CD4-positive, alpha-beta T cell treated with Interleukin-6 at 100 ng/mL for 8 hours (primary cell): ENCODE measurements at places on chromosomes 4 and X.

- DNase-seq: no peak
These were observed 389.1 kb downstream of the NKX6-1 start for GRCh38 chr4:84110040-84110439.

DNA sequence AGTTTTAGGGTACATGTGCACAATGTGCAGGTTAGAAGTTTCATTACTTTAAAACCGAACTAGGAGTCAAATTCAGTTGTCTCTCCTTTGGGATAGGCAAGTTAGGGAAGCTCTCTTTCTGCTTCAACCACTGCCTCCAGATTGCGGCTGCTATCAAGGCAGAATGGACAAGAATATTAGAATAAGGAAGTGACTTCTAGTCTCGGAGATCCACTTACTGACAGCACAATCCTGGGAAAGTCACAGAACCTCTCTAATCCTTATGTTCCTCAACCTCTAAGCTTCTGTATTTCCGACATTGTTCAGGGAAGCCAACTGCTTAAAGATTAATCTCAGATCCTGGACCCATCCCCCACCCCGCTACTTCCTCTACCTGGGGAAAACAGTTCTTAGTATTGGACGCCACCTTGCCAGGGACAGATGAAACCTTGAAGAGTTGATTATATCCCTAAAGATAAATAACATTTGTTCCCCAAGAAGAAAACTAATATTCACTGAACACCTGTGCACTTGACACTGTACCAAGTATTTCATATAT, 2.1 kb downstream of the NUP62CL start:
- DNase-seq: no peak

DNA sequence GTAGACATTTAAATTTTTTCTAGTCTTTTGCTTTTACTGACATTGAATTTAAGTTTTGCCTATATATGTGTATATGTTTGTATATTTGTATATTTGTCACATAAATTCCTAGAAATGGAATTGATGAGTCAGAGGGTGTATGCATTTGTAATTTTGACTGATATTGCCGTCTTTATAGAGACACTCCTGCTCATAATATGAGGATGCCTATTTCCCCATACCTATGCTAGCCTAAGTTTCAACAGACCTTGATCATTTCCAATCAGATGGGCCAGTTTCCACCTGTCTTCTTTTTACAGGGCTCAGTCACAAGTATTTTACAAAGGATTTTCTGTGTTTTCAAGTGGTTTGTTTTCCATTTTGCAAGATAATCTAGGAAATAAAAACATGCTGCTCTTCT, 10.8 kb downstream of the PDLIM5 start:
- no peak for DNase-seq

DNA sequence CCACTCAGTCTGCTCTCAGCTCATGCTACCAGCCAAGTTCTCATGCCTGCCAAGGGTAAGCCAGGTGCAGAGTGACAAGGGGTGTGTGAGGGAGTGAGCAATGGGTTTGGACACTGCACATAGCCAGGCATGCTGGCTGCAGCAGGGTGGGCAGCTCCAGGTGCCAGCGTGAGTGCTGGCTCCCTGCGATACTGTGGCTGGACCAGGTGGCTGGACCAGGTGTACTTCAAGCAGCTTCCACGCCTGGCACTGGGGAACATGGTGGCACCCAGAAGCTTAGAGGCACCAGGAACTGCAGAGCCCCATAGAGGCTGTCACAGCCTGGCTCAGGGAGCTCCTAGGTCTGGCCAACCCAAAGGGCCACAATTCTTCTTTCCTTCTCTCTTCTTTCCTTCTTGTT, 234.9 kb upstream of the GIMD1 start:
- no peak for DNase-seq

GRCh38 chrX:120213438-120214265, 37.0 kb upstream of the ZBTB33 start:
- peak; percentile 51 for DNase-seq

- DNase-seq: no peak
These were observed 287.7 kb downstream of the STIM2 start for GRCh38 chr4:27148211-27148895.

DNA sequence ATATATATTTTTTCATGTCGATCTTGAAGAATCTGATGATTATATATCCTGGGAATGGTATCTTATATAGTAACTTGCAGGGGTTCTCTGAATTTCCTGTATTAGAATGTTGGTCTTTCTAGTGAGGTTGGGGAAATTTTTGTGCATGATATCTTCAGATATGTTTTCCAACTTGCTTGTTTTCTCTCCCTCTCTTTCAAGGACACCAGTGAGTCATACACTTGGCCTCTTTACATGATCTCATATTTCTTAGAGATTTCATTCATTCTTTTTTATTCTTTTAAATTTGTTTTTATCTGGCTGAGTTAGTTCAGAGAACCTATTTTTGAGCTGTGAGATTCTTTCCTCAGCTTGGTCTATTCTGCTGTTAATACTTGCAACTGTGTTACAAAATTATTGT, 27.2 kb upstream of the C4orf17 start:
- no peak for DNase-seq

DNA sequence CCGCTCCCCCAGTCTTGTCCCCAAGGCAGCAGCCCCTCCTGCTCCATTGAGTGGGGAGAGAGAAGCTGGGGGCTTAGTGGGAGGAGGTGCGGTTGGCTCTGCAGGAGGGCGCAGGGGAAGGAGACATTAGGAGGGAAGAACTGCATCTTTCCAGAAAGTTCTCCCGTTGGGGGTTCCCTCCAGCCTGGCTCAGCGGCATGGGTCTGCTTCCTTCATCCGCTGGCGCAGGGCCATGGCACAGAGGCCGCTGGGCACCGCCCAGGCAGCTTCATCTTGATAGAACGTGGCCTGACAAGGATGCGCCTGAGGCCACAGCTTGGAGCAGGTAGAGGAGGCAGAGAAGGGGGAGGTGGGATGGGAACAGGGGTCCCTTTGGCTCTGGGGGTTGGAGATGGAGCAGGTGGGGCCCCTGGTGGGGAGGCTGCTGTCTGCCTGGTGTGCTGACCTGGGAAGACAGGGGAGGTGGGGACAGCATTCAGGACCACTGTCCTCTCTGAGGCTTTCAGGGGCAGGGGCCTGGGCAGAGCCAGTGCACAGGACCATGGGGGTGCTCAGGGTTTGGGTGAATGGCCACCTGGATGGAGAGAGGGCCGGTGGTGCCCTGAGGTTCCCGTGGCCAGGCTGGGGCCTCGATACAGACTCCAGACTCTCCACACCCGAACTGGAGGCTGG, 12.1 kb downstream of the DOK7 start:
- DNase-seq: no peak

GRCh38 chr4:2733844-2734574, 22.1 kb downstream of the TNIP2 start:
- no peak for DNase-seq

- no peak for DNase-seq
These were observed 218.7 kb downstream of the BMPR1B start for GRCh38 chr4:94976371-94977011.

DNA sequence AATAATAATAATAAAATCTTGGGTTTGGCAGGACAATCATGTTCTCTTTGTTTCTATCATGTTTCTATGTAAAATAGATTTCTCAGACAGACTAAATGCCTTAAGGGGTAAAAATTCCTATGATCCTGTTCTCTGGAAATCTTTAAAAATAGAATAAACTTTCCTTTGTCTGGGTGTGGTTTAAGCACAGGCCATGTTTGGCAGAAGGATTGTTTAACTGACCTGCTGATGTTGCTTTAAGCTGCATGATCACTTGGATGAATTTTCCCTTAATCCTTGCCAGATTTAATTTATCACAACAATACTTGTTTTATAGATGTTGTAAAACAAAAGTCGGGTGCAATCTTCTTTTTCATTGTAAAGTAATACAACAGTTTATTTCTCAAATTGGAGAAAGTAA, 341.7 kb upstream of the FAT1 start:
- DNase-seq: no peak

GRCh38 chr4:174012886-174013259, 270.6 kb downstream of the FBXO8 start:
- DNase-seq: no peak

DNA sequence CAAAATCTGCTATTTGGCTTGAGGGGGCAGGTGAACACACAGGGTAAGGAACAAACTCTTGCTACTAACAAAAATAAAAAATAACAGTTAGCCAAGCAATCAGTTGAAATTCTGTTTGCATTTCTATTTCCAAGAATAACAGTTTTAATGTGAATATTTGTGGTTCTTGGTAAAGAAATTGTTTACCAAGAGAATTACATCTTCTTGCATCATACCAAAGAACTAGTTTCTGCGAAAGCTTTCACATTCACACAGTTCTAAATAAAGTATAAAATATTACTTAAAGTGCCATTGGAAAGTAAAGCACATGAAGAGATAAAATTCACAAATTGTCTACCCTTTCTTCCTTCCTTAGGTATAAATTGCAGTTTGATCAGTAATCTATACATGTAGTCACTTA, 54.4 kb downstream of the KLHL4 start:
- DNase-seq: no peak

- DNase-seq: no peak
These were observed 5.7 kb upstream of the DGAT2L6 start for GRCh38 chrX:70171624-70172023.

- DNase-seq: no peak
These were observed 244.6 kb upstream of the TENM3 start for GRCh38 chr4:181998398-181999295.

- DNase-seq: no peak
These were observed 547.8 kb upstream of the PCDH7 start for GRCh38 chr4:30172416-30172815.

- no peak for DNase-seq
These were observed 106.6 kb downstream of the RASL11B start for GRCh38 chr4:52968691-52969090.

DNA sequence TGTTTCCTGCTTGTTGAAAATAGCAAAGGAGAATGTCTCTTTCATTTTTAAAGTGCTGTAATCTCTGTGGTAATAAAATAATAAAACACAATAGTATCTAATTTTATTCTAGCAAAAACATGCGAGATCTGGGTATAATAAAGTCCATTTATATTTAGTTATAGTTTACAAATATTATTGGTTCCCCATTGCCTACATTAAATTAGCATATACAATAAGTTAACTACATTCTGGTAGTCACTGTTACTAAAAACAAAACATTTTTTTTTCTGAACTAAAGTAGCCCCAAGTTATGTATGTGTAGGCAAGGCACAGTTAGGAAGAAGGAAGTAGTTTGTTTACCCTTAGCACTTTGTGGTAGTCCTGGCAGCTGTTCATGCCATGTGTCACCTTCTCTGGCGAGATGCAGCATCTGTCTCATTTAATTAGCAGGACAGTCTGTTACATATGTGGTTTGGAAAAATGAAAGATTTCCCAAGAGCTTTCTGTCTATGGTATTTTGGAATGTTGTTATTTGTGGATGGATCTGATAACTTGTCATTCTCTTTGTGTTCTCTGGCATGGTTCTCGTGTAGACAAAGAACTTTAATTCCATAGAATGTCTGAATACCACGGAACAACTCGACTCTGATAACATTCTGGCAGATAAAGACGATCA, 231.3 kb upstream of the PITX2 start:
- DNase-seq: no peak

GRCh38 chrX:17643528-17643927, 93.8 kb upstream of the SCML1 start:
- no peak for DNase-seq

DNA sequence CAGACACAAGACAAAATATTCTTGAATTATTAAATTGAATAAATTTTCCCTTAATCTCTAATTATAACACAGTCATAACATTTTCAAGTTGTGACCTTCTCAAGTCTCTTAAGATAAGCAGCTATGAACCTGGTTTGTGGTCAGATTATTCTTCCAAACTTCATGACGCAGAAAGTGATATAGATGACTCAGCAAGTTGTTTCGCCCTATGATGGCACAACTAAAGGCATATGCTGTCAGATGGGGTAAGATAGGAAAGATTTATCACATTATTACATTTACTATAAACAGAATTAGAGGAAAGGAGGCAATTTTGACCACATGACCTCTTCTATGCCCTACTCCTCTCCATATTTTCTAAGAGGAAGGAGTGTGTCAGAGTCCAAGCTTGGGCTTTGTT, 4.6 kb upstream of the DCAF12L2 start:
- no peak for DNase-seq

GRCh38 chr4:87166296-87166854, 54.0 kb downstream of the KLHL8 start:
- DNase-seq: no peak

DNA sequence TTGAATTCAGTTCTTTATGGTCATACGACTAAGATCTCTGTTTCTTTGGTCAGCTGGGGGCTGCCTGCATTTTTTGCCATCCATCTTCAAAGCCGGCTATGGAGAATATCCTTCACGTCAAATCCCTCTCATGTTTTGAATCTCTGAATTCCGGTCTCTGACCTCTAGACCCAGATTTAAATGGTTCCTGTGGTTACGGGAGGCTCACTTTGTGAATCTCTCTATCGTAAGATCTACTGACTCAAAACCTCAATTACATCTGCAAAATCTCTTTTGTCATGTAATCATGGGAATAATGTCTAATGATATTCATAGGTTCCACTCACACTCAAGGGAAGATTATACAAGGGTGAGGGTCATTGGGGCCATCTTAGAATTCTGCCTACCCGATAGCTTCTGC, 5.7 kb upstream of the MPC1L start:
- no peak for DNase-seq

DNA sequence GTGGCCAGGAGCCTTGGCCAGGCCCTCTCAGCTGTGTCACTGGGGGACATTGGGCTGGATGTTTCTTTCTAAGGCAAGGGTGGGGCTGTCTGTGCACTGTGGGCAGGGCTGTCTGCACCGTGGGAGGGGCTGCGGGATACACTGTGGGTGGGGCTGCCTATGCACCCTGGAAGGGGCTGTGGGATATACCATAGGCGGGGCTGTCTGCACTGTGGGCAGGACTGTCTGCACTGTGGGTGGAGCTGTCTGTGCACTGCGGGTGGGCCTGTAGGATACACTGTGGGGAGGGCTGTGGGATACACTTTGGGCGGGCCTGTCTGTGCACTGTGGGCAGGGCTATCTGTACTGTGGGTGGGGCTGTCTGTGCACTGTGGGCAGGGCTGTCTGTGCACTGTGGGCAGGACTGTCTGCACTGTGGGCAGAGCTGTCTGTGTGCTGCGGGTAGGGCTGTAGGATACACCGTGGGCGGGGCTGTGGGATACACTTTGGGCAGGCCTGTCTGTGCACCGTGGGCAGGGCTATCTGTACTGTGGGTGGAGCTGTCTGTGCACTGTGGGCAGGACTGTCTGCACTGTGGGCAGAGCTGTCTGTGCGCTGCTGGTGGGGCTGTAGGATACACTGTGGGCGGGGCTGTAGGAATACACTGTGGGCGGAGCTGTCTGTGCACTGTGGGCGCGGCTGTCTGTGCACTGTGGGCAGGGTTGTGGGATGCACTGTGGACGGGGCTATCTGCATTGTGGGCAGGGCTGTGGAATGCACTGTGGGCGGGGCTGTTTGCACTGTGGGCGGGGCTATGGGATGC, 31.1 kb downstream of the ACOX3 start:
- DNase-seq: peak; percentile 55

DNA sequence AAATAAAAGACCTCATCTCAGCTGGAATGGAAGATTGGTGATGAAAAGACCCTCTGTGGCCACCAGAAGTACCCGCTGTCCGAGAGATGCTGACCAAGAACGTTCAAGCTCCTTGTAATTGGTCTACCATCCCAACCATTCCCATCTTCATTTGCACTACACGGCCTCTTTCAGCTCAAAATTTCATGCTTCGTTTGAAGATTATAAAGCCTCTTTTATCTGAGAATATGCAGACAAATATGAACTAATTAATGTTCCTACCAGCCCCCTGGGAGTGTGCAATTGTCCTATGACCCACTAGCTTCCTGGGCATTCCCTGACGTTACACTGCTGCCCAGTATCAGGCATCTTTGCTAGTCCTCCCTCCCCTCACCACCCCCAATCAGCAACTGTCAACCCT, 583.7 kb downstream of the MID1IP1 start:
- no peak for DNase-seq
